NCI-H1092 (cell line): ENCODE measurements at places on chromosomes 16 and 17.

GRCh38 chr17:10812674-10813073 is 8.8 kb upstream of the TMEM238L start:
- no peak for DNase-seq

DNA sequence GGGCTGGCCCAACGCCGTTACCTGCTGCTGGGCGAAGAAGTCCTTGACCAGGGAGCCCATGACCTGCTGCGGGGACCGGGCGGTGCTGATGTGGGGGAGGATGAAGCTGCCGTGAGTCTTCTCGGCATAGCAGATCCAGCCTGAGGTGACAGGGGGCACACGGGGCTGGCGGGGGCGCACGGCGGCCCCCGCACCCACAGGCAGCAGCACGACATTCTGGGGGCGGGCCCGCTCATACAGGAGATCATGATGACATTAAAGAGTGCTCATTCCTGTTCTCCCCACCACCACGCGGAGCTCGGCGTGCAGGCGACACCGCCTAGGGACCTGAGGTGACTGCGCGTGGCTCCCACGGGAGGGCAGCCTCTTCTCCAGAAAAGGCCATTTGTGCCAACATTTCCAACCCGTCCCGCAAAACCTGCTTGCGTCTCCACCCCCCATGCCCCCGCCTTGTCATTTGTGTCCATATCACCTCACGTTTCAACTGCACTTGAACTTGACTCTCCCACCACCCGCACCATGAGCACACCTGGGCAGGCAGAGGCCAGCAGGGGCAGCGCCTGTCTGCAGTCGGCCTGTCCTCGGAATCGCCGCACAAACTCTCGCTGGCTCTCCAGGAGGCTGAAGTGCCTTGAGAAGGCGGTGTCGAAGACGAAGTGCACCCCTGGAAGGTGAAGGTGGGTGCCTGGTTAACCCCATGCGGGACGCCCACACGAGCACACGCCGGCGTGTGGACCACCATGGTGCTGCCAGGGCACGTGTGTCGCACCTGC is 6.4 kb downstream of the CIAO3 start:
- DNase-seq, result no peak

DNA sequence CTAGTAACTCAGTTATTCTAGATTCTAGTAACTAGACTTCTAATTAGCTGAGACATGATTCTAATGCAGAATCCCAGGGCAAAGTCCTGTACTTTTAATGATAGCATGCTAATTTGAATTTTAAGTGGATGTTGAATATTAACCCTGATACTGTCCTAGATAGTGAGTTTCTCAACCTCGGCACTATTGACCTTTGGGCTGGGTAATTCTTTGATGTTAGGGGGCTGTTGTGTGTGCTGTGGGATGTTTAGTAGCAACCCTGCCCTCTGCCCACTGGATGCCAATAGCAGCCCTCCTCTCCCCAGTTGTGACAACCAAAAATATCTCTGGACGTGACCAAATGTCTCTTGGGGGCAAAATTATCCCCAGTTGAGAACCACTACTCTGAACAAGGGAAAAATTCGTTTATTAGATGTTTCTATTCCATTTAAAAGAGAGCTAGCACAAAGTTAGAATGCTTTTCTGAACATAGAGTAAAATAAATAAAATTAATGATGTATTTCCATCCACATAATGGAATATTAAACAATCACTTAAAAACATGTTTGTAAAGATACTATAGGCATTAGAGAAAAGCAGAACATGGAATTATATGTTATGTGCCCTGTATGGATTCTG is 30.2 kb downstream of the SALL1 start:
- DNase-seq, result no peak

DNA sequence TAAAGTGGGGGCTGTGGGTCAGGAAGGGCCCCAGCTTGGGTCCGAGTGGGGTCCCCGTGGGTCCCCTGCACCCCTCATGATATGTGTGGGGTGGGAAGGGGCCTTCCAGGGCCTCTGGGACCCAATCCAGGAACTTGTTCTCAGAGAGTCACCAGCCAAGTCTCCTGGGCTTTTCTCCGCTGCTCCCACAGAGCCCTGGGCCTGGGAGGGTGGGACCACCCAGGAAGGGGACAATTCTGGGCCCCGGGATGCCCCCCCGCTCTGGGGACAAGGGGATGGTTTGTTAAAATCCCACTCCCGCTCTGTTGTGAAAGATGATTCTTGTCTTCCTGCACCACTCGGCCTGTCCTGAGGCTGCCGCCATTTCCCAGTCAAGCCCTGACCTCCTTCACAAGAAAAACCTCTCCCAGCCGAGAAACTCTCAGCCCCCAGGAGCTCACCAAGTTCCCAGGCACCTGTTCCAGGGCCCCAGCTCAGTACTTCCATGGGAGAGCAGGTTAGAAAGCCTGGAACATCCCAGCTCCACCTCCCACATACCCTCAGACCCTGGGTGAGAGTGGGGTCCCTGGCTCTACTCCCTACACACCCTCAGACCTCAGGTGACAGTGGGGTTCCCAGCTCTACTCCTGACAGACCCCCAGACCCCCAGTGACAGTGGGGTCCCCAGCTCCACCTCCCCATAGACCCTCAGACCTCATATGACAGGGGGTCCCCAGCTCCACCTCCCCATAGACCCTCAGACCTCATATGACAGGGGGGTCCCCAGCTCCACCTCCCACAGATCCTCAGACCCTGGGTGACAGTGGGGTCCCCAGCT is 75.1 kb downstream of the METRNL start:
- no peak for DNase-seq

- no peak for DNase-seq
Observed at GRCh38 chr17:21711182-21711581, 18.9 kb downstream of the KCNJ18 start.

GRCh38 chr17:70447588-70447987 is 278.3 kb downstream of the KCNJ2 start:
- DNase-seq, result no peak

GRCh38 chr16:58411736-58412614 is 19.7 kb downstream of the GINS3 start:
- DNase-seq, result no peak

DNA sequence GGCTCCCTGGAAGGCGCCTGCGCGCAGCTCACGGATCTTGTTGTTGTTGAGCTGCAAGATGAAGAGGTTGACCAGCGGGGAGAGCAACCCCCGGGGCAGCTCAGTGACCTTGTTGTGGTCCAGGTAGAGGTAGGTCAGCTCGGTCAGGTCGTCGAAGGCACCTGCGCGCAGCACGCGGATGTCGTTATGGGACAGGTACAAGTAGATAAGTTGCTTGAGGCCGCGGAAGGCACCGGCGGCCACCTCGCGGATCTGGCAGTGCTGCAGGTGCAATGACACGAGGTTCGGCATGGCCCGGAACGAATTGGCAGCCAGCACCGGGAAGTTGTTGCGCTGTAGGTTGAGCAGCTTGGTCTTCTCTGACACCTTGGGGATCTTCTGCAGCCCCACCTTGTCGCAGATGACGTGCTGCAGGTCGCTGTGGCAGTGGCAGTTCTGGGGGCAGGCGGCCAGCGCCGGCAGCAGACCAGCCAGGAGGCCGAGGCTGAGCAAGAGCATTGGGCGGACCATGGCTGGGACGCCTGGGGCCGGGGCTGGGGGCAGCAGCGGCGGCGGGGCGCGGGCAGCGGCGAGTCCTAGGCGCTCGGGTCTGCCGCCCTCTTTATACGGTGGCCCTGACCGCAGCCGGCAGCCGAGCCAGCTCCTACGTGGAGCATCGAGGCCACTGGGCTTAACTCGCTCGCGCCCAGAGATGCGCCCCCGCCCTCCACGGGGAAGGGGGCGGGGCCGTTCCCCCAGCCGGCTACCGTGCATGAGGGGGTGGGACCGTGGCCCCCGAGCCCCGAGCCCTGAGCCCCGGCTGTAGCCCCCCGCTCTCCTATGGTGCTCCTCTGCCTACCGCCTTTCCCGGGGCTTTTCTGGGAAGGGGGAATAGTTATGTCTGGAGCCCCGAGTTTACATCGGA is at the start of gene CHAD:
TSS of gene CHAD (minus strand) at position 577 of the 904 bp plus-strand sequence. CDS start at position 510, 67 bp downstream.
- DNase-seq, result no peak

GRCh38 chr17:21674242-21674731 is 18.0 kb upstream of the KCNJ18 start:
- no peak for DNase-seq

- DNase-seq, result no peak
Observed at GRCh38 chr17:76155988-76156661, 15.1 kb upstream of the FOXJ1 start.

- DNase-seq, result no peak
Observed at GRCh38 chr17:7713782-7714181, 3.8 kb upstream of the DNAH2 start.

DNA sequence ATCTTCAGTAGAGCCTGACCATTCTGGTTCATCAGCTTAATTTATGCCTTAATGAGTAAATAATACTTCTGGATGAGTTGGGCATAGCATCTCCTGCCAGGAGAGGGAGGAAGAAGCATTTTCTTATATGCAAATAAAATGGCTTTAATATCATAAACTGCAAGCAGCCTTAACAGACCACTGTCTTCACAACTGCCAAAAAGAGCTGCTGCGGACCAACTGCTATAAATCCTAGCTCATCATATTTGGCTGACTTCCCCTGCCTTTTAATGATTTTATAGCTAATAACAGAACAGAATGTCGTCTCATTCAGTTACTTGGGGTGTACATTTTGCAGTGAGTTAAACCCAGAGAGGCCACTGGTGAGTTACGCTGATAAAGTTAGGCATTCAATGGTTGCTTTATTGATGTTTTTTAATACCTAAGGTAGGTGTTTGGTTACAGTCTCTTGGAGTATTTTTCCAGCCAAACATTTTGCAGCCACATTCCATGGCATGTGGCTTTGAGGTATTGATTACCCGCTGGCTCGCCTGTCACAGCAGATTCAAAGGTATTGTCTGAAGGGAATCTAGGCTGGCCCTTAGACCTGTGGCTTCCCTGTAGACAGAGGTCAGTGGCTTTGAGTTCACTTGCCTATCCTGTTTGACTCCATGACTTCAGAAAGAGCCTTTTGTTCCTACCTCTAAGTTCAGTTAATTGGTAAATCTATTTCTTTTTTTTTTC is 16.4 kb downstream of the FAM20A start:
- DNase-seq, result no peak

- no peak for DNase-seq
Observed at GRCh38 chr17:57609125-57609877, 135.8 kb downstream of the CCDC182 start.

DNA sequence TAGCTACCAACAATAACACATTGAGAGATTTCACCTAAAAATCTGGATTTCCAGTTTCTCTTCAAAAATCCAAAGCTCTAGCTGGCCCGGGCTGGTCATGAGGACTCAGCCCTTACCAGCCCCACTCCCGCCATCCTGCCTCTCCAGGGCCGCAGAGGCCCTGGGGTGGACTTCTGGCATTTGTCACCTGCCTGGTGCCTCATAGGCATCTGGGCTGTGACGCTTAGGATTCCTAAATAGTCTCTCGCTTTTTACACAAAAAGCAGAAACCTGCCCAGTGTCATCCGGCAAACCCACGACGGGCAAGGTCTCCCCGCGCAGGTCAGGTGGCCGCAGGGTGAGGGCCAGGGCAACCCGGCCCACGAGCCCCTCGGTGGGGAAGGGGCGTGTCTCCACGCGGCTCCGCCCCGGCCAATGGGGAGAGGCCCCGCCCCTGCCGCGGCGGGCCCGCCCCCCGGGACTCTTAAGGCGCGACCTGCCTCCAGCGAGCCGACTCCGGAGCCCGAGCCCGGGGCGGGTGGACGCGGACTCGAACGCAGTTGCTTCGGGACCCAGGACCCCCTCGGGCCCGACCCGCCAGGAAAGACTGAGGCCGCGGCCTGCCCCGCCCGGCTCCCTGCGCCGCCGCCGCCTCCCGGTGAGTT is at the start of gene VASN:
TSS of gene VASN (plus strand) at position 492 of the 644 bp plus-strand sequence. CDS start 9,030 bp downstream, outside the sequence.
- no peak for DNase-seq

GRCh38 chr16:89050868-89051311 is 42.8 kb upstream of the ACSF3 start:
- no peak for DNase-seq

GRCh38 chr16:88690341-88691128 is 4.2 kb upstream of the SNAI3 start:
- DNase-seq, result no peak

DNA sequence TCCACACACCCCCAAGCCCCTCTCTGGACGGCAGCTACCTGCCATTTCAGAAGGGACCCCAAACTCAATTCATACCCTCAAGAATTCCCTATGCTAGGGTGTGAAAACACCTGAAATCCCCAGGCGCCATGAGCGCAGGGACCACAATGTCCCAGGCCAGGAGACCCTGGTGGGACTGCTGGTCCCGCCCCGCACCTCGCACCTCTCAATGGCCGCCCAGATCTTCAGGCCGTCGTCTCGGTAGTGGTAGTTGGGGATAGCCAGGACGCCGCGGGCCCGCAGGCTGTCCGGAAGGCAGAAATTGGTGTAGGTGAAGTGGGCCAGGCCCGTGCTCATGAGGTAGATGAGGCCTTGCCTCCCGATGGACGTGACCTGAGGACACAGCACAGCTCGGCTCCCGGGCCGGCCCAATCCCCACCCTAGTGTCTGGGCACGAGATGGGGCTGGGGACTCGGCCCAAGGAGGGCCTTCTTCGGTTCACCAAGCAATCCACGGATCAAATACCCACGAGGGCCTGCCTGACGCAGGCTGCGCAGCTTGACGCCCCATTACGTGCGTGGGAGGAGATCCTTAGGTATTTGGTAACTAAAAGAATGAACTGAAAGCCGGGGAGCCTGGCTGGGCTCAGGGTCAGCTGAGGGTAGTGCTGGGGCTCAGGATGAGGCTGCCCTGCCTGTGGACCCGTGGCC is 9.2 kb downstream of the ALOXE3 start:
- no peak for DNase-seq

- no peak for DNase-seq
Observed at GRCh38 chr16:6684076-6684673, 648.5 kb upstream of the RBFOX1 start.

DNA sequence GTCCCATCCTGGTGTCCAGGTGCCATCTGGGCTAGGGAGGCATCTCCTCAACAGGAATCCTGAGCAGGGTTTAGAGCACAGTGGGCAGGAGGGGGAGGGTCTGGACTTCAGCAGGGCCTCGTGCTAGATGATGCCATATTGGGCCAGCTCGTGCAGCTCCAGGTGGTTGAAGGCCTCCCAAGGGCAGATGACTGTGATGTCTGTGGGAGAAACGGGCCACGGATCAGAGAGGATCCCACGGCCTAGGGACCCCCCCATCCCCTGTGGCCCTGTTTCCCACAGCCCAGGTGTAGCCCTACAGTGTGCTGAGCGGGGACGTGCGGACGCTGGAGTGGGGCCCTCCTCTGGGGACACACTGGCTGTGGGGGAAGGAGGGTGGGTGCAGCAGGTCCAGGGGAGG is 5.4 kb downstream of the PDE6G start:
- DNase-seq, result no peak

- DNase-seq, result peak; percentile 89
Observed at GRCh38 chr16:72961115-72961832, 86.7 kb downstream of the ZFHX3 start.

DNA sequence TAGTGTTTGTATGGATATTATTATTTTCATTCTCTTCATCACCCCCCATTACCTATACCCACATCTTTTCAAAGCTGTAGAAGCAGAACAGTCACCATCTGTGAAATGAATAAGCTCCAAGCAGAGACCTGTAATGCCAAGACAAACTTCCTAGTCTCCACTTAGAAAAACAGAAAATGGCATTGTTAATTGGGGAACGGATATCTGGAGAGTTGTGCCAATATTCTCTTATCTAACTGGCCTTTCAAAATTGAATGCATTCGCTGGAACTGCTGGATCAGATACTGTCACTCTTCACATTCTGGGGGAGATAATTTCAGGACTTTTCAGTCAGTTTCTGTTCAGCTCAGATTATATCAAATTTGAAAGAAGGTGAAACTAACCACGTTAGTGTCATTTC is 464.4 kb upstream of the GOT2 start:
- no peak for DNase-seq
